Activated gamma-delta T cell treated with Interleukin-2 at 50 U/mL for 16 hours (primary cell): ENCODE measurements at places on chromosomes 1 and 21.
A peak's percentile ranks its signal among the peaks of the same experiment; 100 is the strongest.

- peak; percentile 89 for DNase-seq
These were observed 12.8 kb upstream of the CDC42 start for GRCh38 chr1:22039594-22040285.

DNA sequence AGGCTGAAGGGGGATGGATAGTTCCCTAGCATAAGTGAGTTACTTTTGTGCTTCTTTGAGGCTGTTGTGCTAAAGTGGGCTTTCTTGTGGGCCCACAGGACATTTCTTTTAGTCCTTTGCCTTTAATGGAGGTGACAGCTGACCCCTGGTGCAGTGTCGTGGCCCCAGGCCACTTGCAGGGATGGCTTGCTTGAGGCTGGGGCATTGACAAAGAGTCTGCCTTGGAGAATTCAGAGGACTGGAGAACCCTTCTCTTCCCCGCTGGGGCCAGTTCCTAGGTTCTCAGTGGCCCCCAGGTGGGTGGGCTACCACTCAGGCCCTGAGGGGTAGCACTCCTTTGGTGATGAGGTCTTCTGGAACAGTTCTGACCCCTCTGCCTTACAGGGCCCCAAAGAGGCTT lies 12.8 kb downstream of the ABCG1 start:
- no peak for DNase-seq

GRCh38 chr21:37039411-37040075 lies 33.0 kb downstream of the RIPPLY3 start:
- DNase-seq, result no peak

GRCh38 chr1:11977625-11978024 lies 2.6 kb upstream of the MFN2 start:
- DNase-seq, result no peak

DNA sequence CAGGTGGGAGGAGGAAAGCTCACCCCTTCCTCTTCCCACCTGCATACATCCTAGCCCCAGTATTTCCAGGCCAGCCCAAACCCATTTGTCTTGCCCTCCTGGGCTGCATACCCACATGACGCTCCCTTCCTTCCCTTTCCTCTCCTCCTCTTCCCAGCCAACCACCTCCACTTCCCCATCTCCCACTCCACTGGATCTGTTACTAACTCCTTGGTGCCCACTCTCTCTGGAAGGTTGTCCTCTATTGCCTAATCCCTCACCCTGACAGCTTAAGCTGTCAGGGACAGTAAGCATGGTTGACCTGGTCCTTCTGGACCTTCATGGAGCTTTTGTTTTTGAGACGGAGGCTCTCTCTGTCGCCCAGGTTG lies 23.0 kb upstream of the SYNC start:
- no peak for DNase-seq

DNA sequence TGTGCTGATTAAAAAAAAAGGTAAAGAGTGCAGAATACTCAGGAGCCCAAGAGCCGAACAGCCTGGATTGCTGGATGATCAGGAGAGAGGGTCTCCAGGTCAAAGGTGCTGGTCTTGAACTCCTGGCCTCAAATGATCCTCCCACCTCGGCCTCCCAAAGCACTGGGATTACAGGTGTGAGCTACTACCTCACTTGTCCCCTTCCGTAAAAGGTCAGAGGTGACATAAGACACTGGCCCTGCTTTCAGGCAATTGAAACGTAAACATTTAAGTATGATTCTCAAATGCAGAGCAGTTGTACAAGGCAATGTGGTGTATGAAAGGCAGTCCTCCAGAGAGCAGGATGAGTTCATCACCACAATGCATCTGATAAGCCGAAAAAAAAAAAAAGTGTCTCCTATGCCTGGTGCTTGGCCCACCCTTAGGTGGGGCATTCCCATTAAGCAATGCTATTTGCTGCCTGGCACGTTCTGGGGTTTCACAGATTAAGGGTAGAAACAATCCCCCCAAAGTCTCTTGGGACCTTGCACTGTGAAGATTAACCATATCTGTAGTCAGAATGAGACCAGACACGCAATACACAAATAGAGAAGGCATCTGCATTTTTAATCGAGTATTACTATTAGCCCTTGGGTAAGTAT lies 47.7 kb downstream of the PARP1 start:
- no peak for DNase-seq

DNA sequence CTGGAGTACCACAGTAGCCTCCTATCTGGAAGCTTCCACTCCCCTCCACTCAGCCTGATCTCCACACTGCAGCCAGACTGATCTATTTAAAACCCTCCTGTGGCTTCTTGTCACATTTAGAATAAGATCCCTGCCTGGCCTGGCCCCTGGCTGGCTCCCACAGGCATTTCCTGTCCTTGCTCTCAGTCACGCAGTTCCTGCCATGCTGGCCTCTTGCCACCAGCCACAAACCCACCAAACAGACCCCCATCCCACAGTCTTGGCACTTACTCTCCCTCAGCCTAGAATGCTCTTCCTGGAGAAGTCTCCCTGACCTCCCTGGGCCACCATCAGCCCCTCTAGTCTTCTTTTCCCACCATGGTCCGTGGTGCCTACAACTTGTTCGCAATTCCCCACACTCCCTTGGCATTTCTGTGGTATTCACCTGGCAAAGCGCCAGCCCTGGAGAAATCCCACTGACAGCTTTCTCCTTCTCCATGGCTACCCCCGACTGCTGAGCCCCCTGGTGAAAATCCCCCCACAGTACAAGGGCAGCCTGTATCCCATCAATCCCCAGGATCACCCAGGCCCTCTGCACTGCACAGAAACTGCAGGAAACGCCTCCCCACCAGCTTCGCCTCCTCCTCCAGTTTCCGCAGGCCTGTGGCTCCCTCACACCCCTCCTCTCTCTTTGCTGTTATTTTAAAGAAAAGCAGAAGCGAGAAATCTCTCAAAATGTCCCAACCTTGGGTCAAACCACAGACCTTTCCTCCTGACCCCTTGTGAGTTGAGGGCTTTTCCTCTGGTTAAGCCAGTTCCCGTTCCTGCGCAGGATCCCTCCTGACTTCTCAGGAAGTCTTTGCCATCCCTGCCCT lies 94.5 kb downstream of the SYT2 start:
- no peak for DNase-seq
